Natural killer cell (primary cell): ENCODE measurements at places on chromosomes 6 and 20. TPM values are rescaled to one million over a fixed set of nuclear protein-coding genes. Genes with fewer than 3 reads are reported as not detected.
A peak's percentile ranks its signal among the peaks of the same experiment; 100 is the strongest.

The DYNLT1 gene
- total RNA-seq: 85.7 TPM

The CDKN1A gene
- 19.1 TPM for total RNA-seq

The PACSIN1 gene
- total RNA-seq: 2.2 TPM

The PPIL6 gene
- 0.28 TPM for total RNA-seq

The TPD52L1 gene
- 1.2 TPM for total RNA-seq

The SCRT2 gene
- total RNA-seq: not detected

DNA sequence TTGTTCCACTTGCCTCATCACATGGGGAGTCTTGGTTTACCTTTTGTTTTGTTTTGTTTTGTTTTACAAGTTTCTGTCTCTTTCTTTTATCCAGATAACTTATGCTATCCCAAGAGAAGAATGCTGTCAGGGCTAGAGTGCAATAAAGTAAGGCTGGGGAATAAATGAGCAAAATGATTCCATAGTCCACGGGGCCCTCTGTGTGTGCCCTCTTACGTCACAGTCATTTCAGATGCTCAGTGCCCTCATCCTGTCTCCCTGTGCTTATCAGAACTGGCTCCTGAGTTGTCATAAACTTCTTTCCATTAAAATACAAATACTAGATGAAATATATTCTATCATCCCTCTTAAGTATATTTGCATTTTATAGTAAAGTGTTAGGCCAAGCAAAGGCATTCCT, 30.8 kb upstream of the ENPP1 start:
- H3K36me3 ChIP-seq: no peaks in the 10 kb centered on the region
- H3K4me1 ChIP-seq: no peaks in the 10 kb centered on the region
- H3K27ac ChIP-seq: no peak overlapping the region

- H3K36me3 ChIP-seq: peaks cover 3% of the 10 kb centered on the region
- no peaks in the 10 kb centered on the region for H3K27me3 ChIP-seq
- H3K4me1 ChIP-seq: peaks cover 54% of the 10 kb centered on the region
- H3K4me3 ChIP-seq: no peak overlapping the region
These were observed 6.5 kb downstream of the NEDD9 start for GRCh38 chr6:11226005-11226404.

- H3K27me3 ChIP-seq: no peaks in the 10 kb centered on the region
- no peak for DNase-seq
- H3K27ac ChIP-seq: no peak overlapping the region
- H3K4me1 ChIP-seq: no peaks in the 10 kb centered on the region
- H3K36me3 ChIP-seq: no peaks in the 10 kb centered on the region
These were observed 465.0 kb upstream of the HSF2 start for GRCh38 chr6:121934451-121934850.

DNA sequence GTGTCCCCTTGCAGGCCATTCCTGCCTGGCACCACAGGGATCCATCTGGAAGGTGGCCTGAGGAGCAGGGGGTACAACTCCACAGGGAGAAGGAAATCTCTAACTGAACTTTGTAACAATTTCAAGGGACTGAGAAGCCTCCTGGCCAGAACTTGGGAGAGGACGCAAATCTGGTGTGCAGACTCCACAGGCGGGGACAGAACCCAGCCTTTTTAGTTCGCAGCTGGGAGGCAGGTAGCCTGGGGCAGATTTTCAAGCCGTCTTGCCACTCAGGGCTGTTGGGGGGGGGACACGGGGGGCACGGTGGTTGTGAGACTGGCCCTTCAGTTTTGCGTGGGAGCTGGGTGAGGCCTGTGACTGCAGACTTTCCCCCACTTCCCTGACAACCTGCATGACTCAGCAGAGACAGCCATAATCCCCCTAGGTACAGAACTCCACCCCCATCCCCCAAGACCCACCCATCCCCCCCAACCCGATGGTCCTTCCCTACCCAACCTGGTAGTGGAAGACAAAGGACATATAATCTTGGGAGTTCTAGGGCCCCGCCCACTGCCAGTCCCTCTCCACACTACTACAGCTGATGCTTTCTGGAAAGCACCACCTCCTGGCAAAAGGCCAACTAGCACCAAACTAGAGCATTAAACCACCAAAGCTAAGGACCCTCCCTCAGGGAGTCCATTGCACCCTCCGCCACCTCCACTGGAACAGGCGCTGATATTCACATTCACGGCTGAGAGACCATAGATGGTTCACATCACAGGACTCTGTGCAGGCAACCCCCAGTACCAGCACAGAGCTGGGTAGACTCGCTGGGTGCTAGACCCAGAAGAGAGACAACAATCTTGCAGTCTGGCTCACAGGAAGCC, 3.0 kb upstream of the HUS1B start:
- peaks cover 9% of the 10 kb centered on the region for H3K4me1 ChIP-seq
- no peak for DNase-seq
- no peak overlapping the region for H3K27ac ChIP-seq
- H3K4me3 ChIP-seq: no peak overlapping the region
- H3K36me3 ChIP-seq: peaks cover 2% of the 10 kb centered on the region

GRCh38 chr6:158825951-158826306, 6.8 kb upstream of the EZR start:
- peaks cover 6% of the 10 kb centered on the region for H3K4me1 ChIP-seq
- no peak overlapping the region for H3K27ac ChIP-seq
- no peaks in the 10 kb centered on the region for H3K27me3 ChIP-seq

GRCh38 chr6:170295510-170296422, 4.9 kb upstream of the DLL1 start:
- peaks cover 33% of the 10 kb centered on the region for H3K27me3 ChIP-seq
- peak; percentile 69 for DNase-seq
- no peak overlapping the region for H3K27ac ChIP-seq
- no peaks in the 10 kb centered on the region for H3K36me3 ChIP-seq
- H3K4me3 ChIP-seq: peak overlapping the region; percentile 4

DNA sequence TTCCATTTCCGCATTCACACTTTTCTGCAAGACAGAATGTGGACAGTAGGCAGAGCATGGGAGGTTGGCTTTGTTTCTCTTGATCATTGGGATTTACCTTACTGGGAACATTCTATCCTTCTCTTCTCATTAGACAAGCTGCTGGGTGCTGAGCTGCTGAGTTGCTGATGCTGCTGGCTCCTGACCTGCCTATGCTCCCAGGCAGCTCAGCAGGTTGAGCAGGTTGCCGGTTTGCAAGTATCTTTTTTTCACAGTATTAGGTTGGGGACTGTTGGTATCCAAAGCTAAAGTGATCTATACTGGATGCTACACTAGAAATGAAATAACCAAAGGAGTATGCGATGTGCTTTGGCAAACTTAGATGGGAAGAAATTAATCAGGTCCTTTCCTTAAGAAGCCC, 23.7 kb upstream of the ADGRF4 start:
- no peak for DNase-seq
- no peaks in the 10 kb centered on the region for H3K27me3 ChIP-seq
- H3K4me1 ChIP-seq: no peaks in the 10 kb centered on the region
- H3K27ac ChIP-seq: no peak overlapping the region
- H3K36me3 ChIP-seq: no peaks in the 10 kb centered on the region

- H3K27me3 ChIP-seq: no peaks in the 10 kb centered on the region
- no peak overlapping the region for H3K4me3 ChIP-seq
- peak; percentile 77 for DNase-seq
- no peak overlapping the region for H3K27ac ChIP-seq
These were observed 20.4 kb upstream of the EFHC1 start for GRCh38 chr6:52399511-52400312.

DNA sequence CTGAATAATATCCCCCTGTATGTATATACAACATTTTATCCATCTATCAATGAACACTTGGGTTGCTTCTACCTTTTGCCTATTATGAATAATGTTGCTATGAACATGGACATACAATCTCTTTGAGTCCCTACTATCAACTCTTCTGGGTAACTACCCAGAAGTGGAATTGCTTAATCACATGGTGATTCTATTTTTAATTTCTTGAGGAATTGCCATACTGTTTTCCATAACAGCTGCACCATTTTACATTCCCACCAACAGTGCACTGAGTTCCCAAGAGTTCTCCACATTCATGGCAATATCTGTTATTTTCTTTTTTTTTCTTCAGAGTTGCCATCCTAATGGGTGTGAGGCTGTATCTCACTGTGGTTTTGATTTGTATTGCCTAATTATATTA, 88.3 kb downstream of the ZHX3 start:
- DNase-seq: no peak
- H3K27me3 ChIP-seq: no peaks in the 10 kb centered on the region
- H3K27ac ChIP-seq: no peak overlapping the region
- no peaks in the 10 kb centered on the region for H3K36me3 ChIP-seq

- no peak overlapping the region for H3K27ac ChIP-seq
- H3K36me3 ChIP-seq: no peaks in the 10 kb centered on the region
- no peak overlapping the region for H3K4me3 ChIP-seq
- no peaks in the 10 kb centered on the region for H3K4me1 ChIP-seq
These were observed 10.5 kb upstream of the KIAA1755 start for GRCh38 chr20:38270869-38271605.

DNA sequence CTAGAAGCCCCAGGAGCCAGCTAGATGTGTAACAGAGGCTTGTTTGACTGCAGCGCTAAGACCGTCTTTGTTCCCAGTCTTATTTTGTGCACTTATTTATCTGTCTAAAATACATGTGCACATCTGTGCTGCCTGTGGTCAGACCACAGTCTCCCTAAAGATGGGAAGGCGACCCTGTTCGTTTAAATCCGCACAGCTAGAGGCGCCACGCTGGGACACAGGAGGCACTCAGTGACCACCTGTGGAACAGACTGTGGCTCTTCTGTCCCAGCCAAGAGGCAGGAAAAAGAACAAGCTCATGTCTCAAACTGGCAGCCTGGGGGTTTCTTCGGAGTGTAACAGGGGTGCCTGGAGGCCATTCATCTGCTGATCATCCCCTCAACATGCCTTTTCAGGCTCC, 66.8 kb downstream of the CPNE5 start:
- no peak overlapping the region for H3K4me3 ChIP-seq
- no peaks in the 10 kb centered on the region for H3K27me3 ChIP-seq
- H3K4me1 ChIP-seq: peaks cover 33% of the 10 kb centered on the region
- no peak overlapping the region for H3K27ac ChIP-seq
- DNase-seq: no peak

DNA sequence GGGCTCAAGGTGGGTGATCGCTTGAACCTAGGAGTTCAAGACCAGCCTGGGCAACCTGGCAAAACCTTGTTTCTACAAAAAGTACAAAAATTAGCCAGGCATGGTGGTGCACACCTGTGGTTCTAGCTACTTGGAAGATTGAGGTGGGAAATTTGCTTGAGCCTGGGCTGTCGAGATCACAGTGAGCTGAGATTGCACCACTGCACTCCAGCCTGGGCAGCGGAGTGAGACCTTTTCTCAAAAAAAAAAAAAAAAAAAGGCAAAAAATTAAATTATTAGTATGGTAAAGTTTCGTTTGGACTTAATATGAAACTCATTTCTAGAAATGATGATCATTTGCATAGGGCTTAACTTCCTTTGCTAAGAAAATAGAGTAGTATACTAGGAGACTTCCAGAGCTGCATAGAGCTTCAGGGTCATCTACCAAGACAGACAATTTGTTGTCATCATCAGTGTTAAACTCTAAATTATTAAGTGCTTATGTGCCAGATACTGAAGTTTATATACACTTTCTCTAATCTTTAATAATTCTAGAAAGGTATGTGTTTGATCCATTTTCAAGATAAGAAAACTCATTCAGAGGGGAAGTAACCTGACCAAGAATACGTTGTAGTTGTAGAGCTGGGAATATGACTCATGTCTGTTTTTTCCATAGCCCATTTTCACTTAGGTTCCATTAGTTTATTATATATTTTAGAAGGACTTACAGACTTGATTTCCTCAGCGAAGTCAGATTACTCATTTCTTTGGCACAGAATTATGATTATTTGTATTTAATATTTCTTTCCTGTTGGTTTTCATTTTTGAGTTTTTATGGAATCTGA, 84.5 kb downstream of the SLC16A10 start:
- H3K36me3 ChIP-seq: no peaks in the 10 kb centered on the region
- H3K27me3 ChIP-seq: no peaks in the 10 kb centered on the region
- no peak overlapping the region for H3K27ac ChIP-seq
- no peak overlapping the region for H3K4me3 ChIP-seq

- H3K27me3 ChIP-seq: no peaks in the 10 kb centered on the region
- DNase-seq: no peak
- H3K36me3 ChIP-seq: no peaks in the 10 kb centered on the region
These were observed 203.0 kb upstream of the PCSK2 start for GRCh38 chr20:17023806-17024205.

- H3K27me3 ChIP-seq: peaks cover 27% of the 10 kb centered on the region
- peaks cover 14% of the 10 kb centered on the region for H3K4me1 ChIP-seq
- DNase-seq: peak; percentile 29
These were observed 1.4 kb downstream of the WFDC2 start for GRCh38 chr20:45470937-45471336.

DNA sequence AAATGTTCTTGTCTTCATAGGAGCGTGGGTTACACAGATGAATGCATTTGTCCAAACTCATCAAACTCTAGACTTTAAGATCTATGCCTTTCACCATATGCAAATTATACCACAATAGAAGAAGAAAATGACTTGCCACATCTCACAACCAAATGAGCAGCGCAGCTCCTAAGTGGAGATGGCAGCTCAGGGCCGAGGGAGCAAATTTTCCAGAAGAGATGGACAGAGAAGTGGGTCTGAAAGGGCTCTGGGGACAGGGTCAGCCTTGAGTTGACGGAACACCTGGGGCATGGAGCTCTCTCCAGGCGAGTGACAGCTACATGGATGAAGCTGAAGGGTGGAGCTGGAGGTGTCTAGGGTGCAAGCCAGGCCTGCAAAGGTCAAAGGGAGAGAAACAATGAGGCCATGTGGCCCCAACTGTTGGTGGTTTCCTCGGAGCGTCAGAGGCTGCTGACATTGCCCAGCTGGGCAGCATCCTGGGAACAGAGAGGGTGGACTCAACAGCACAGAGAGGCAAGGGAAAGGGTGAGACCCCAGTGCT, 228.3 kb downstream of the NRN1 start:
- no peaks in the 10 kb centered on the region for H3K27me3 ChIP-seq
- DNase-seq: no peak
- no peaks in the 10 kb centered on the region for H3K4me1 ChIP-seq
- no peak overlapping the region for H3K4me3 ChIP-seq
- H3K27ac ChIP-seq: no peak overlapping the region

DNA sequence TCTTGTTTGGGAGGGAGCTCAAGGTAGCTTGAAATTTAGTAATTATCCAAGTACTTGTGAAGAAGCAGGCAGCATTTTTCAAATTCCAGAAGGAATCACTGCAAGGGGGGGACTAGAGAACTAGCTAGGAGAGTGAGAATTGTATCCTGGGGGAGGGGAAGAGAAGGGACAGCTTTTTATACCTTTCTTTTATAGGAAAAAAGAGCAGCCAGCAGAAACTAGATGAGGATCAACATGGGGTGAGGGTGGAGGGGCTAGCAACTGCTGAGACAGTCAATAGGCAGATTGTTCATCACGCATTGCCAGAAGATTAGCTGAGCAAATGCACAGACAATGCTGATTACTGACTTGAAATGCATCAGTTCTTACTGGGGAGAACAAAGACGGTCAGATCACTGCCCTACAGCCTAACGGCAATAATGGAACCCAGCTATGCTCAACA, 514.3 kb upstream of the CITED2 start:
- no peak overlapping the region for H3K27ac ChIP-seq
- no peaks in the 10 kb centered on the region for H3K36me3 ChIP-seq
- H3K4me3 ChIP-seq: no peak overlapping the region
- H3K27me3 ChIP-seq: no peaks in the 10 kb centered on the region
